ENCODE measurements at places on chromosomes 11 and 22.

GRCh38 chr11:11748706-11749365, 92.9 kb upstream of the USP47 start:
- no peak for DNase-seq

- DNase-seq, result no peak
Measured at GRCh38 chr22:45262195-45262930, 21.7 kb upstream of the KIAA0930 start.

- no peak for DNase-seq
Measured at GRCh38 chr11:28615542-28615941, 507.4 kb downstream of the METTL15 start.

- no peak for DNase-seq
Measured at GRCh38 chr11:104443387-104443786, 279.4 kb upstream of the PDGFD start.

DNA sequence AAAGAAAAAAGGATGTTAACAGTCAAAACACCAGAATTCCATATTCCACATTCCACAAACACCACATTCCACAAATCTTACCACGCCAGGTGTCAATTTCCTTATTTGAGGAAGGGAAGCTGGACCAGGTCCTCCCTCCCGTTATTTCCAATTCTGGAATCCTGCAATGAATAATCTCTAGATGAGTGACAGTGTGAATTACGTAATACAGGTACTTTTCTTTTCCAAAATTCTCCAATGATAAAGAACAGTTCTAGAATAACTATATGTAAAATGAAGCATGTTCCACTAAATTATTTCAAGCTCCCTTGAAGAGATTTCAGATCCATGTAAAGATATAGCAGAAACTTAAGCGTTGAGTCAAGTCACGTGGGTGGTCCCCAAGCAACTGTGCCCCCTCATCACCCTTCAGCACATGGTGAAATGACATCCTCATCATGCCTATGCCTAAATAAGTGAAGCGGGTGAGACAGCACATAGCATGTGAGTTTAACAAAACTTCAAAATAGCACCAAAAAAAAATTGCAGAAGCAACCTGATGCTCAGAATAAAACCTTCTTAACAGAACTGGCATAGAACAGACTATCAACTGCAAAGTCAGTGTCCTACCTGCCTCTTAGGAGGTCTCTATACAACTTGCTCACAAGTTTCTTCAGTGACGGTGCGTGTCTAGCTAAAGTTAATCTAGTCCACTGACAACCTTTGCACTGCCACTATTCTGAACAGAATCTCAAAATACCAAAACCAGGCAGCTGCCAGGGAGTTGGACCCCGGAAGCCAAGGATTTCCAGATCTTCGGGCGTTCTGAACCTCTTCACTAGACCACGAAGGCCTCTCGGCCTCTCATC, 876 bp downstream of the NFRKB start:
- peak; percentile 13 for DNase-seq

DNA sequence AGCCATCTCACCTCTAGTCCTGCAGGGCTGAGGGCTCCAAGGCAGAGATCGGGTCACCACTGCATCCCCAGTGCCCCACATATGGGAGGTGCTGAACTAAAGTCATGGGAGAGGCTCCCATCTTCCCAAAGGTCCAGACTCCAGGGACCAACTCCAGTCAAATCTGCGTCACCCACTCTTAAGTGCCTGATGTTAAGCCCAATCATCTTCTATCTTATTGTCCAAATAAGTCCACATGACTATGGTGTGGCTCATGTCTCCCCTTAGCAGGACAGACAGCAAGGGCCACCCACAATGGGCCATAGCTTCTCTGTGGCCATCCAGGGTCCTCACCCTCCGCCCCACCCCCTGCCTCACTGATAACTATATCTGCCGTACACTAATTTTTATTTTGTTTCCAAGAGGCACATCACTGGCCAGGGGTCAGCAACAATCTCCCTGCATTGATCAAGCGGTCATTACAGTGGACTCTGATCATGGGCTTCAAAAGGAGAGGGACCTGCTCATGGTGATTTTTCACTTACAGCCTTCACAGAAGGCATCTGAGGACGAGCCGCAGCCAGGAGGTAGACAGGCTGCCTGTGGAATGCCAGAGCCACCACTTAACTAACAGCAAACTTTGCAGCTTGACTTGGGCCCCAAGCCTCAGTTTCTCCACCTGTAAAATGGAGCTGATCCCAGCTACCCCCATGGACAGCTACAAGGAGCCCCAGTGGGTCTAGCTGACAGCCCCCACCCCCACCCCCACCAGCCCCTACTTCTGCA, 23.3 kb downstream of the MYH9 start:
- no peak for DNase-seq

GRCh38 chr11:119094816-119095065, 6.9 kb downstream of the DPAGT1 start:
- no peak for DNase-seq

GRCh38 chr11:2447951-2448650, 3.3 kb downstream of the KCNQ1 start:
- no peak for DNase-seq

DNA sequence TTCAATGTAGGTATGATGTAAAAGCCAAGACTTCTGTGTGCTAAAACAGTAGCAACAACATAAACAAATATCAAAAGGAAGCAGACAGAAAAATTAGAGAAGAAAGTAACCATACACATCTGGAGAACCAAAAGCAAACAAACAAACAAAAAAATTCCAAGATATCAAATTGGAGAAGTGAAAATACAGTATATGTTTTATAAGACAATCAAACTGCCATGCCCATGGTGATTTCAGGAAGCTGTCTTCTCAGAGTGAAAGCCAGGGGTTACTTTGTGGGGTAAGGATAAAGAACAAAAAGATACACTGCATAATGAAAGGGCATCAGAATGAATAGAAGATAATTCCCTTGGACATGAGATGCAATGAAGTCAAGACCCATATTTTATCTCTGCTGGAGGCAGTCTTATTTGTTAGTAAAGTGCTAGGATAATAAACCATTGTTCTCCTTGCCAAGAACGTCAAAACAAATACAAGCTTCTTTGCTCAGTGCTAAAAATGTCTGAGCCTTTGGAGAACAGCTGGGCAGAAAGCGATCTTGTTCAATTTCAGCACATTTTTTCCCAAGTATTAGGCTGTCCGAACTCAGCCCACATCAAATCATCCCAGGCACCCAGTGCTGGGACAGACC, 38.1 kb upstream of the LDLRAD3 start:
- DNase-seq, result no peak

GRCh38 chr22:17924076-17924475, 100.3 kb downstream of the MICAL3 start:
- DNase-seq, result no peak

GRCh38 chr22:35879351-35879750, 149.3 kb downstream of the RBFOX2 start:
- DNase-seq, result no peak

- no peak for DNase-seq
Measured at GRCh38 chr11:8601376-8602133, 7.5 kb upstream of the STK33 start.

GRCh38 chr22:38353142-38353629, 36.0 kb upstream of the CSNK1E start:
- no peak for DNase-seq

- DNase-seq, result no peak
Measured at GRCh38 chr11:60098508-60098907, 10.0 kb downstream of the MS4A2 start.

- DNase-seq, result peak; percentile 78
Measured at GRCh38 chr11:119481667-119482400, 58.9 kb upstream of the THY1 start.

- DNase-seq, result no peak
Measured at GRCh38 chr11:121441521-121441920, 10.6 kb upstream of the SORL1 start.

GRCh38 chr11:70272009-70272408, 1.5 kb downstream of the PPFIA1 start:
- no peak for DNase-seq

GRCh38 chr11:58622344-58622743, at the start of gene CNTF:
CNTF (plus strand) TSS chr11:58622665; CDS start chr11:58622753, 88 bp downstream.
- DNase-seq, result no peak

DNA sequence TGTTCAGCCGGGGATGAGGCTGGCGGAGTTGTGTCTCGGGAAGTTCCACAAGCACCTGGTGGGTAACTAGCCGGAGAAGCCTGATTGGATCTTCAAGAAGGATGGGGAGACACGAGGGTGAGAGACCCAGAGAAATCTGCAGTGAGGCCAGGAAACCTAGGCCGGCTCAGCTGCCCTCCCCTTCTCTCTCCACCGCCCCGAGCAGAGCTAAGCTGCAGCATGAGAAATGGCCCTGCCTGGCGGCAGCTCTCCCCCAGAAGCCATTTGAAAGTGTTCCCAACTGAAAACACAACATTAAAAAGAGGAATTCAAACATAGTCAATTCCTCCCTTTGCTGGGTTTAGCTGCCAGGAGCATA, 77.8 kb upstream of the SHISAL1 start:
- no peak for DNase-seq

- DNase-seq, result no peak
Measured at GRCh38 chr22:39446239-39446721, 10.5 kb upstream of the MGAT3 start.

- DNase-seq, result no peak
Measured at GRCh38 chr11:19330416-19330815, 89.7 kb upstream of the E2F8 start.

DNA sequence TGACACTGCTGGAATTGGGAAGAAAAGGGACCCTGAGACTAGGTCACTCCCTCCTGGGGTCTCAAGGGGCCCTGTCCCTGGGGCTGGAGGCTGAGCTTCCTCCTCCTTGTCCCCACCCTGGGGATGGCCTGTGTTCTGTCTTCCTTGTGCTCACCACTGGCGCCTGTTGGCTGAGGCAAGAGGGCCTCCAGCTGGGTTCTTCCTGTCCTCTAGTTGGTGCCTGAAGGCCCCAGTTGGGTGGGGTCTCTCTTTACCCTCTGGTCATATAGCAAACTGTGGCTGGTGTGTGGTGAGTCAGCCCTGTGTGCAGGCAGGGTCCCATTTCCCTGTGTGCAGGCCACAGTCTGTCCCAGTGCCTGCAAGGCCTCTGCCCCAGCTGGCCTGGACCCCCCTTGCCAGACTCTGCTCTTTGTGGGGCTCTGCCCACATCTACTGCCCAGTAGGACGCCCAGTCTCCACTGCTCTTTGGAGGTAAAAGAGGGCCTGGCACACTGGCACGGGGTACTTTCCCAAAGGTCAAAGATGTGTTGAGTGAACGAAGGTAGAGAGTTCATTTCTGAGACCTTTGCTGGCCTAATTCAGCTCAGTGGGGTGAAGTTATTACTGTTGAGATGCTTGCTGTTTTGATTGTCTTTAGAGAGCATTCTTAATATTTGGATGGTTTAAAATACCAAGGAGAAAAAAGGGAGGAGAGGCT, 55.1 kb upstream of the CLDN5 start:
- no peak for DNase-seq

DNA sequence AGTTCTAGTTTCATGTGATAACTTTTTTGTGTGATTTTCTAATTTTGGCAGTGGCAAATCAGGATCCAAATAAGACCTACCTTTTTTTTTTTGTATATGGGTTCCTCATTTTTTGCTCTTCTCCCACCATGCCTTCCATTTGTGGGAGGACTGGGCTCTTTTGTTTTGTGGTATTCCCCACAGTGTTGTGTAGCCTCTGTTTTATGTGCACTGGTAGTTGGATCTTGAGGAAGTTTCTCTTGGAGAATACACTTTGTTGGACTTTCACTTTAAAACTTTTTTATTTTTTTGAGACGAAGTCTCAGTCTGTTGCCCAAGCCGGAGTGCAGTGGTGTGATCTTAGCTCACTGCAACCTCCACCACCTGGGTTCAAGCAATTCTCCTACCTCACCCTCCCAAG, 39.7 kb downstream of the PPP6R3 start:
- DNase-seq, result no peak

DNA sequence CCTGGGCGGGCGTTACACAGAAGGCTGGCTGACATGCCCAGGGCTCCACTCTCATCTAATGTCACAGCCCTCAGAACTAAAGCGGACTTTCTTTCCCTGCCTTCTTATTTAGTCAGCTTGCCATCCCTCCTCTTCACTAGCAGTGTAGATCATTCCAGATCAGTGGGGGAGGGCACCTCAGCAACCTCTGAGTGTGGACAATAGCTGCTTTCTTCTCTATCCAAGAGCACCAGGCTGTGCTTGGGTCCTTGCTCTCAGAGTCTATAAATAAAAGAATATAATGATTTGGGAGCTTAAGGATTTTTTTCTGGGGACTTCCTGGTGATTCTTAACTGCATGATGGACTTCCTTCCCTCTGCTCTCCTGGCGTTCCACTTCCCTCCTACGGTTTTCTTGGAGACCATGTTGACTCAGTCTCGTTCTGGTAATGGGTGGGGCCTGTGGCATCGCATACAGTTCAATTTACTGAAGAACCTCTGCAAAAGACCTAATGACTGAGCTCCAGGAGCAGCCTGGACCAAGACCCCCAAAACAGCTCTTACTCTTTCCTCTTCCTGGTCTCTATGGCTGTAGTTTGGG, 2.9 kb upstream of the HMBS start:
- no peak for DNase-seq

- DNase-seq, result no peak
Measured at GRCh38 chr22:20436307-20436767, 1.3 kb downstream of the SCARF2 start.

DNA sequence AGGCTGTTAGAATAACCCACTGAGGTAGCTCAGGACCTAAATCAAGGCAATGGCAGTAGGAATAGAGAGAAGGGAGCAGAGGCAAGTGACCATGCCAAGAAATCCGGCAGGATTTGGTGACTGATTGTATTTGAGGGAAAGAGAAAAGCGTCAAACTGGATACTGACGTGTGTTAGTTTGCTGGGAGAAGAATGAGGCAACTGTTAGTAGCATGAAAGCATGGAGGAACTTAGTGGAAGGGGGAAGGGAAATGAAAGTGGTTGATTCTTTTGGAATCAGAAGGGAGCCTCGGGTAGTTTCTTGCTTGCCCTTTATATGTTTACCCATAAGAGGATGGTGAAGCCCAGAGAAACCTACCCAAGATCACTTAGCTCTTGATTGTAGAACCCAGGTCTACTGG, 8.3 kb downstream of the PPFIBP2 start:
- DNase-seq, result no peak

GRCh38 chr11:124823512-124824376, 23.5 kb upstream of the MSANTD2 start:
- no peak for DNase-seq

DNA sequence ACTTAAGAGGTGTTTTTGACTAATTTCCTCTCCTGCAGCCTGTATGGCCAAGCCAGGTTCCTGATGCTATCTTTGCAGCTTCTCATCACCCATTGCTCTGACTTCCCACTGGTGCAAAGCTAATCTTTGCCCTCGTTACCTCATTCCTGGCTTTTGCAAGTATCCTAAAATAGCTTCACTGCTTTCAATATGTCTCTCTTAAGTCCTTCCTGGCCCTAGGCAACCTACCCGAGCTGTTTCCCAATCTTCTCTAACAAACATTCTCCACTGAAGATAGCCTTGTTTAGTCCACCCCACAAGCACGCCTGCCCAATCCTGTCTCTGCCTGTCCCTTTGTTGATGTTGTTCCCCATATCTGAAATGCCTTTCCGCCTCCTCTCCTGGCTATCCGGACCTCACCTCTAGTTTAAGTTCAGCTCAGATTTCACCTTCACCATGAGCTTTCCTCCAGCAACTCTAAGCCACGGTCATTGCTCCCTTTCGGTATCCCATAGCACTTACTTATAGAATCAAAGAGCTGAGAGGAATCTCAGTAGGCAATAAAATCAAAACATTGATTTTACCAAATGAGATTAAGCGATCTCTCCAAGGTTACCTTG, 30.1 kb upstream of the CECR2 start:
- DNase-seq, result no peak

GRCh38 chr11:122305426-122306320, 189.7 kb upstream of the BLID start:
- no peak for DNase-seq
